ENCODE measurements at places on chromosomes 6 and 20.

- no peak for DNase-seq
Measured at GRCh38 chr6:159456349-159456748, 236.7 kb downstream of the SOD2 start.

DNA sequence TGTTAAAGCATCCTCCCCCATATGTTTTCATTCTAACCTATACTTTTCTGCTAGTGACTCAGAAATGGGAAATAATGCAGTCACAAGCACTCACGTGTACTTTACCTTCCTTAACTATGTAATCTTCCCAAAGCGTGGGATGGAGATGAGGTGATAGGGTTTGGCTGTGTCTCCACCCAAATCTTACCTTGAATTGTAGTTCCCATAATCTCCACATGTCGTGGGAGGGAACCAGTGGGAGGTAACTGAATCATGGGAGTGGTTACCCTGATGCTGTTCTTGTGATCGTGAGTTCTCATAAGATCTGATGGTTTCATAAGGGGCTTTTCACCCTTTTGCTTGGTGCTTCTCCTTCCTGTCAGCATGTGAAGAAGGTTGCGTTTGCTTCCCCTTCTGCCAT lies 35.4 kb downstream of the AGPAT4 start:
- no peak for DNase-seq

DNA sequence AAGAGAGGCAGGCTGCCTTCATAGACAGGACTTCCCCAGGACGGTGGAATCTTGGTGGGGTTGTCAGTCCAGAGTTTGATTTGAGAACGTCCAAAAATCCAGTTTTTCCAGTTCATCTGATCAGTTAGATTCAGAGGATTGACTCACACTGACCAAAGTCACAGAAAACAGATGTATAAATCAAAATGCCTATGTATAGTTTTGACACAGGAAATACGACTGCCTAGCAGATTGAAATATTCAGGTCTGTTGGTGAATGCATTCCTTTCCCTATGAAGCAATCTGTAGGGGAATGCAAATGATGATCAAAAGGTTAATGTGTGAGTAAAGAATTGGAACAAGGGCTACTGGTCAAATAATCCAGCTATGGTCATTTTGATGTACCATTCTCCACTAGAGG lies 29.7 kb upstream of the GFOD1 start:
- no peak for DNase-seq

DNA sequence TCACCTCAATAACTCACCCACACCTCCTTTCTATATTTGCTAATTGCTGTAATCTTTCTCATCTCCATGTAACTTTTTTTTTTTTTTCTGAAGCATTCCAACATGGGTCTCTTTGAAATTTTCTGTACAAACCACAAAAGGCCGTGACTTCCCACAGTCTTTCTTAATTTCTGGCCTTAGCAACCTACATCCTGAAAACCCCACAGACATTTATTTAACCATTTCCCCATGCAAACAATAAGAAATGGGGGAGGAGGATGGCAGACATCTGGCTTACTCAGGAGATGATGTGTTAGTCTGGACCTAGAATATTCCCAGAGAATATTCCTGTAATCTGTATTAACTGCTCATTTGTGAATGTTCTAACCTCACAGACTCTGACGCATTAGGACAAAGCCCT lies 57.6 kb downstream of the MEP1A start:
- DNase-seq: no peak

- no peak for DNase-seq
Measured at GRCh38 chr20:13344671-13345070, 123.6 kb downstream of the ISM1 start.
